ENCODE measurements at places on chromosomes 1 and 21.

DNA sequence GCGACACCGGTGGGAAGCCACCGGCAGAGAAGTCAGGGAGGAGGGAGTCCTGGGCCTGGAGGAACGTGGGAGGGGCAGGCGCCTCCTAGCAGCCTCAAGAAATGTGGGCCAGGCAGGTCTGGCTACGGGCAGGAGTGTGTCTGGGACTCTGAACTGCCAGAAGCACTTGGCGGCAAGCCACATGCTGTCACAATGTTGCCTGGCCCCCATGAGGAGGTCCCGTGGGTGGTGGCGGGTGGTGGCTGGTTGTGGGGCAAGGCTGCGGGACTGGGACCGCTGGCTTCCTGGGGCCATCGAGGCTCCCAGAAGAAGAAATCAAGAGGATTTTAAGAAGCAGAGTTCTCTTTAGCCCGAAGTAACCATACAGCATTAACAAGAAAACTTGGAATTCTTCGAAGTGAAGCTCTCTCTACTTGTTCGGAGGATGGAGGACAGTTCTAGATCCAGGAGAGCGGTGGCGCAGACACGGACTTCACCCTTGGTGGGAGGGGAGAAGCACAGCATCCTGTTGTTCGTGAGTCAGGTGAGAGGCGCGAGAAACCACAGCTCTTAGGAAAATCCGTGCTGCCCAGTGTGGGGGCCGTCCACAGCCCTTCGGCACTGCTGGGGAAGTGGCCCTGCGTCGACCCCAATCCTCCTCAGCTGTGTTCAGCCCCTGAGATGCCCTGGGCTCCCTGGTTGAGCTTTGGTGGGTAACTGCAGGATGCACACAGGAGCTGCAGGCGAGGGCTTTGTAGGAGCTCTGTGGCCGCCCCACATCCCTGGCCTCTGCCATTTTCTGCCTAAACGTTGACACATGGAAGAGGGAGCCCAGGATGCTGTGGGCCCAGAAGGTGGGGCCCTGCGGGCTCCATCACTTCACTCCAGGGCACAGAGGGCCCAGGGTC, 12.4 kb downstream of the SKI start:
- peak; percentile 34 for DNase-seq

DNA sequence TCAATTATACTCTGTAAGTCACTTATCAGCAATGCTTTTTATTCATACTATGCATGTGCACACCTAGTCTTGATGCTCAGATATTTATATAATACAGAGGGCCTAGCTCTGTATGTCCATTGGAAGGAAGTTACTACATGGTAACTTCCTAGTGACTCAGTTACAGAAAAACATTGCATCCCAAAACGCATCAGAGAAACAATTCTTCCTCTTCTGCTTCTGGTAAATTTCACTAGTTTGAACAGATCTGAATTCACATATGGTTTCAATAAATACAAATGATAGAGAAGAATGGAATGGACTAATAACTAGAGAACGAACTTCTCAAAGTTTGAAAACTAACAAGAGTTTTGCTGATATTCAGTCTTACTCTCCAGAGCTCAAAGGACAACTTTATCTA, 811.3 kb upstream of the ADGRL2 start:
- no peak for DNase-seq

DNA sequence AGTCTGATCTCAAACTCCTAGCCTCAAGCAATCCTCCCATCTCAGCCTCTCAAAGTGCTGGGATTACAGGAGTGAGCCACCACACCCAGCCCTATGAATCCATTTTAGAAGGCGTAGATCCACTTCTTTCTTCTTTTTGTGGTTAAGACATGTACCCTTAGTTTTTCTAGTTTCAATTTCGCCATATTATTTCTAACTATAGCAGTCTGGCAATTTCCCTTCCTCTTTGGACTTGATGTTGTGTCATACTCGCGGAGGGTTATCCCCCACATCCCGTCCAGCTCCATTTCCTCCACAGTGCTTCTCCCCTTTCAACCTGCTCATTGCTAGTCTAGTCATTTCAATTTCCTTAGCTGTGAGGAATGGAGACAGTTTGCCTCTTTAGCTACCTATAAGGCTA, 5.2 kb upstream of the LRRC8D start:
- no peak for DNase-seq

- no peak for DNase-seq
Observed at GRCh38 chr1:154774175-154774855, 95.8 kb downstream of the KCNN3 start.

DNA sequence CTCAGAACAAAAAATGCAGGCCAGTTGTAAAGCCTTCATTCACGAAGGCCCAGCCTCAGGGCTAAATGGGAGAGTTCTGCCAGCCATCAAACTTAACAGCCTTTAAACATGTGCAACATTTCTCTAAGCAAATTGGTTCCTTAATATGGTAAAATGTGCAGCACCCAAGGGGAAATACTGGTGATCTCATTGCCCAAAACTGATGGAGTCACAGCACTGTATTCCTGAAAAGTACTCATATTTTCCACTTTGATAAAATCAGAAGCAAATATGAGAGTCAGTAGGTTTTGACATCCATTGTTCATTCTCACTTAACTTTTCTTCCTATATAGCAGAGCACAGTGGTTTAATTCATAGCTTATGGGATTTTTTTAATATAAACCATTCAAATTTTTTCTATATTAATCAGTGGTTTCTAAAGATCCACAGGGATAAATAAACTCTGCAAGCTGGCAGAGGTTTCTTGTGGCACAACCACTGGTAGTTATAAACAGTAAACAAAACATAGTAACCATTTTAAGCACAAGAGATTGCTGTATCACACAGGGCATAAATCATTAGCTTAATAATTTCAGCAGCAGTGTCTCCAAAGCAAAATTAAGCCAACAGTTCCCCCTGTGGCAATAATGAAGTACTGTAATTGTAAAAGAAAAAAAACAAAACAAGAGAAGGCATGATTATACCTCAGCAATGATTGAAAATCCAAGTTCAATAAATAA, 106.9 kb upstream of the LYPLAL1 start:
- DNase-seq = peak; percentile 55

DNA sequence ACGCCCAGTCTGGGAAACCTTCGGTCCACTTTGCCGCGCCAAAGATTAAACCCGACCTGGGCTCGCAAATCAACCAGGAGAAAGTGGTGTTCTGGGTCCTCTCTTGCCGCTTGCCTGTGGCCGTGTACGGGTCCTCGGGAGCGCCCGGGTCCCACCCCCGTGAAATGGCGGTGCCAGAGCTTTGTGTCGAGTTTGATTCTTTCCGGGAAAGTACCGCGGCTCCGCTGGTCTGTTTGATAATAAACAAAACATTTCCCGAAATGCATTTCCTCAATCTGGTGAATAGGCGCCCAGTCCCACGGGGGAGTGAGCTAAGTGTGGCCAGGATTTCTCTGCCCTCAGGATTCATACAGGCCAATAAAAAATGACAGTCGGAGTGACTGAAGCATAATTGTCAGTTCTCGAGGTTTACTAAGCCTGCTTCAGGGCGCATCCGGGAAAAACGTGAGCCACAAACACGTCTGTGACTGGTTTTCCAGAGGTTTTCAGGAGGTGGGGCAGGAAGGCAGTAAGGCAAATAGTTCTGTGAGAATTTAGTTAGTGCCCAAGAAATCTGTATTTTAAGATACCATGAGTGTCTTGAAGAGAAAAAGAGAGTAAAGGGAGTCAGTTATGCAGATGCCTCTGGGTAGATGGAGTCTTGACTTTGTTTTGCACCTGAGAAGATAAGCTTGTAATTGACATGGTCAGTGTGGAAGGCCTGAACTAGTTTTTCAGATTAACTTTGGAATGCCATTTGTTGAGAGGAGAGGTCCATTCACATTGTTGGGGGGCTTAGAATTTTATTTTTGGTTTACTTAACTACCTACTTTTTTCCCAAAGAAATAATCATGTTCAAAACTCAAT, 675 bp downstream of the IFNAR1 start:
- DNase-seq = peak; percentile 83

DNA sequence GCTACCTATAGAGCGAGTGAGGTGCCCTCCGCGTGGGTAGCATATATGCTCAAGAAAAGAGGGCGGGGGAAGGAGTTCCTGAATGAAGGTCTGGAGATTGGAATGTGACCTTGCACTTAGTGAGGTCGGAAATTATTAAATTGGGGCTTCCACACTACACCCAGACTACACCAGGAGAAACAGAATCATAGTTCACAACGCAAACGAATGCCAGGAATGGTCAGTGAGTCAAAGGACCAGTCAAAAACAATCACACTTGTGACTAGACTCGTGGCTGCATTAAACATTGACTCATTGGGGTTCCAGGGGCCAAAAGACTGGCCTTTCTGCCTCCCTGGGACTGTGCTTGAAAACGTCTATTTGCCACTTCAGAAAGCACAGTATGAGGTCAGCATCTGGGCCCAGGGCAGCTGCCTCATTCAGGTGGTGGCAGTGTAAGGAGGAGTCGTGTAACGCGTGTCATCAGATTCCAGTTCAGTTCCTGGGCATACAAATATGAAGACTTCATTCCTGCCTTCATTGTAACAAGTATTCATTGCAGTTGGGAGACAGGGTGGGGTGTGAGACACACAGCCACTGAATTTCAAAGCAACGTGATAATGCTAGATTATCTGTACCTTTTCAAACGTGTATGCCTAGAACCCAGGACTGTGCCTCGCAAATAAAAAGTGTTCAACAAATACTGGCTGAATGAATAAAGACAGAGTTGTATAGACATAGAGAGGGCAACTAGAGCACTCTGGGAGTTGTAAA, at the start of gene YOD1:
TSS of gene YOD1 (minus strand) at position 18 of the 753 bp plus-strand sequence. CDS start 178 bp downstream, outside the sequence.
- no peak for DNase-seq

- no peak for DNase-seq
Observed at GRCh38 chr1:211527888-211528287, 35.9 kb upstream of the RD3 start.

DNA sequence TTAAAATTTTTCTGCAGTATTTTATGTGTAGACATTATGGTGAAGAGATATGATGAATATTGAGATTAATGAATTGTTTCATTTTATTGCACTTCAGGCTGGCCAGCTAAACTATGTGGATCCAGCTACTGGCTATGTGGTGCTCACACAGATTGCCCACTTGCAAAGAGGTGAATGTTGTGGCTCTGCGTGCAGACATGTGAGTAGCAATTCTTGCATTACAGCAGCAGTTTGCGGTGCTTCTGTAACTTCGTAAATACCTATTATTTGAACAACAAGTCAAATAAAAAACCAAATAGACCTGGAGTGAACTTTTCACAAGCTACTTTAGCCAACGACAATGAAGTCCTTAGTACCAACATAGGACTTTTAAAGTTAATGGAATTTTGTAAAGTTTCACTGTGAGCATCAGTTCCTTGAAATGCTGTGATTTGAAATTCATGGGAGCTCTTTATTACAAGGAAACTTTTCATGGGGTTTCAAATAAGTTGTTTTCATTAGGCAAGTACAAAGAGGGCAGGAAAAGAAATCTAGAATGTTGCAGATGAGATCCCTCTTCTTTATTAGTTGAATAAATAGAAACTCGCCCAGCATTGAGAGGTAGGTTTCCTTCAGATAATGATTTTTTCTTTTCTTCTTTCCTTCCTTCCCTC, 3.4 kb downstream of the C1orf53 start:
- DNase-seq = no peak

DNA sequence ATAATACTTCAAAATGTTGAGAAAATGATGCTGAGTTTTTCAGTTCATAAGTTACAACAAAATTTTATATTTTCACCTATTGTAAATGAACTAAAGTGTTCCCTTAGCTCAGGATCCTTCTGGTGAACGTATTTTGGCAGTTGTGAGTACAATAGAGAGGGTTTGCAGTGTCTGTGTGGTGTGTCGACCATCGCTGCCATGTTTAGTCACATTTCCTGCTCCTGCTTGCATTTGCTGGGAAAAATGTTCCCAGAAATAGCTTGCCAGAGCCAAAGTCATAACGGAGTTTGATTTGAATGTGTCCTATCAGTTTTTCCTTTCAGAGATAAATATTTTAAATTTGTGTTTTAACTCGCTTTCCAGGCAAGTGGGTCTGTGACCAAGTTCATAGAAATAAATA, 117.1 kb upstream of the COL6A1 start:
- no peak for DNase-seq

DNA sequence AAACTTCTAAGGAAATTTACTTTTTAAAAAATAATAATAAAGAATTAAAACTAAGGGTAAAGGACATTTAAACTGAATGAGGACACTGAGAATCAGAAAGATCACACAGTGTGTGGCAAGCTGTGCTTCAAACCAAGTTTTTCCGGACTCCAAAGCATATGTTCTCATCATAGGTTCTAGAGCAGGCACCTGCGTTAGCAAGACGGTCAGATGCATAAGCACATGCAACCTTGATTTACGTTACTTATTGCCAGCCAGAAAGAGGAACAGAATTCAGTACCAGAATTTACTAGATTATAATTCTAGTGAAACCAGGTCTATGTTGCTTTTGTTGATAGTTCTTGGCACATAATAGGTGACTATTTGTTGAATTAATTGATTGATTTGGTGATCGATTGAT, 6.2 kb upstream of the LBR start:
- no peak for DNase-seq

GRCh38 chr21:22399681-22400514, 1401.7 kb downstream of the NCAM2 start:
- DNase-seq = no peak

DNA sequence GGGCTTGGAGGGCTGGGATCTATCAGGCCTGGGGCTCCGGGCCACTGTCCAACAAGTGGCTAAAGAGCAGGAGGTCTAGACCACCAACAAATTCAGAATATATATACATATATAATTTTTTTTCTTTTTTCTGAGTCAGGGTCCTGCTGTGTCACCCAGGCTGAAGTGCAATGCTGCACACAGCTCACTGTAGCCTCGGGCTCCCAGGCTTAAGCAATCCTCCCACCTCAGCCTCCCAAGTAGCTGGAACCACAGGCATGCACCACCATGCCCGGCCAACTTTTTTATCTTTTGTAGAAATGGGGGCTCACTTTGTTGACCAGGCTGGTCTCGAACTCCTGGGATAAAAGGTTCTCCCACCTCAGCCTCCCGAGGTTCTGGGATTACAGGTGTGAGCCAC, 6.8 kb upstream of the LAPTM5 start:
- DNase-seq = no peak

DNA sequence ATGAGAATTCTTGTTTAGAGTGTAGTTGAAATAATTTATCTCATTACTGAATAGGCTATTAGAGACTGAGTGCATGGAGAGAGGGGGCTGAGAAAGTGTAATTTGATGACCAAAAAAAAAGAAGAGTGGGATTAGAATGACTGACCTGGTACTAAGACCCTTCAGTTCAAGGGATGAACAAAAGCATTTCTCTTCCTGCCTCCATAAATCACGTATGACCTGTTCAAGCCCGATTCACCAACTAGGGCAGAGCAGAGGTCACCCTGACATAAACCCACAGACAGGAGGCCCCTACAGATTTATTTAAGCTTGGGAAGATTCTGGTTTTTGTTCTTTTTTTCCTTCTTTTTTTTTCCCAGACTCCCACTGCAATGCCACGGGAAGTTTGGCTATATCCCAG, 123.7 kb upstream of the COP1 start:
- DNase-seq = no peak

Data from brain (organoid and tissue), 16 donors.